ENCODE measurements at places on chromosomes 16 and 17.

DNA sequence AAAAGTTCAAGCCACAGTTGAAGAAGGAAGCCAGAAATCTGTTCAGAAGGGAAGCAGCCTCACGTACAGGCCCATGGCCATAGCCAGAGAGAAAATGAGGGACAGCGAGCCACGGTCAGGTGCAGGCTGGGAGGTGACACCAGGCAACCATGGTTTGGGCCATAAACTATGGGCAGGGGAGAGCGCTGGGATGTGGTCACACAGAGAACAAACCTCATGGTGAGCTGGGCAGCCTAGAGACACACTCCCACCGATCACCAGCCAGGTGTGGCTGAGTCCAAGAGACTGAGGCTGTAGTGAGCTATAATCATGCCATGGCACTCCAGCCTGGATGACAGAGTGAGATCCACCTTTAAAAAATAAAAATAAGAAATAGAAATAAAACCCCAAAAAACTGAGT is 76.5 kb downstream of the NETO2 start:
- DNase-seq, result no peak

GRCh38 chr17:40623419-40624210 is 24.0 kb downstream of the SMARCE1 start:
- no peak for DNase-seq

DNA sequence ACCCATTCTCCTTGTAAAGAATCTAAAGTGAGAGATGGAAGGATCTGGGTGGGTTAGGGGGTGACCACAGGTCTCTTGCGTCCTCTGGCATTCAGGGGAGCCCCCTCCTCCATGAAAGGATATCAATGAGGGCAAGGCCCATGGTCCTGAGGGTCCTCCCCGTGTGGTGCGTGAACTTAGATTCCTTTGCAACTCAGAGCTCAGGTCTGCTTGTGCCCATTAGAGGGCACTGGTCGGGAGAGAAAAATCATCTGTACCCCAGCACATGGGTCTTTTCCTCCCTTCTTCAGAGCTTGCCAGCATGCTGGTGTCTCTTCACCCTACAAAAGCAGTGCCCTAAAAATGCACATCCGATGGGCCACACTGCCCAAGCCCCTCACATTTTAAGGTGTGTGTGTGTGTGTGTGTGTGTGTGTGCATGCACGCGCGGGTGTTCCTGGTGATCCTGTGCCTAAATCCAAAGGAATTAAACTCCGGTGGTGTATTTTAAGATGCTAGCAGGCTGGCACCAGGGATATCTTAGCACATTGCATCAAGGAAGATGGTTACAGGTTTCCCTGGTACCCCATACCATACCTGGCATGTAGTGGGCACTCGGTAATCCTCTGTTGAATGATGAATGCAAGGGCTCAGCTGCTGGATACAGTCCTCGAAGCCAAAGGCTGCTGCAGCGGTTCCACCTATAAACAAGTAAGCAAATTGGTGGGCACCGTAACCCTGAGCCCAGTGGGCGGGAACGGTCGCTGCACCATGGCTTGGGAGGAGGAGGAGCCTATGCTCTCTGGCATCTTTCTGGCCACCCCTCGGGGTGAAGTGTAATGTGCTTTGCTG is 4.7 kb downstream of the C1QTNF1 start:
- no peak for DNase-seq

DNA sequence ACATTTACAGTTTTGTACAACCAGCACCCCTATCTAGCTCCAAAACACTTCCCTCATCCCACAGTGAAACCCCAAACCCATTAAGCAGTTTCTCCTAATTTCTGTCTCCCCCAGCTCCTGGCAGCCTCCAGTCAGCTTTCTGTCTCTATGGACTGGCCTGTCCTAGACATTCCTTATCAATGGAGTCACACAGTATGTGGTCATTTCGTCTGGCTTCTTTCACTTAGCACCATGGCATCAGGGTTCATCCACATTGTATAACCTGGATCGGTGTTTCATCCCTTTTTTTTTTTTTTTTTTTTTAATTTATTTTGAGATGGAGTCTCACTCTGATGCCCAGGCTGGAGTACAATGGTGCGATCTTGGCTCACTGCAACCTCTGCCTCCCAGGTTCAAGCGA is 68.5 kb downstream of the ZDHHC7 start:
- DNase-seq, result no peak

- no peak for DNase-seq
These were observed 24.1 kb upstream of the CDH5 start for GRCh38 chr16:66342294-66342900.

DNA sequence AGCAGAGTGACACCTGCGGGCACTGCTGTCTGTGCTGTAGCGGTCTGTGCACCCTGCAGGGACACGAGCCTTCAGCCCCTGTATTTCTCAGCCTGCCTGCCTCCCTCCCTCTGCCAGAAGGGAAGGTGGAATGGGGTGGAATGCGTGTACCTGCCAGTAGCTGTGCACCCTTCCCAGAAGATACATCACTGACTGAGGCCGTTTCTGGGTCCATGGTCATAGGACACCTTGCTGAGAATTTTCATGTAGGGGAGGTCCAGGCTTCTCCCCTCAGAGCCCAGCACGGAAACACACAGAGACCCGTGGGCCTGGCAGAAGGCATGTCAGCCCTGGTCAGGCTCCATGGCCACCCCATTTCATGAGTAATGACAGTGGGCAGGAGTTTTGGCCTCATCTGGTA is 16.5 kb downstream of the DBNDD1 start:
- no peak for DNase-seq

- DNase-seq, result no peak
These were observed 15.1 kb upstream of the CSF3 start for GRCh38 chr17:40000161-40000560.
